SK-N-DZ (cell line): ENCODE measurements at places on chromosomes 13 and 19.

DNA sequence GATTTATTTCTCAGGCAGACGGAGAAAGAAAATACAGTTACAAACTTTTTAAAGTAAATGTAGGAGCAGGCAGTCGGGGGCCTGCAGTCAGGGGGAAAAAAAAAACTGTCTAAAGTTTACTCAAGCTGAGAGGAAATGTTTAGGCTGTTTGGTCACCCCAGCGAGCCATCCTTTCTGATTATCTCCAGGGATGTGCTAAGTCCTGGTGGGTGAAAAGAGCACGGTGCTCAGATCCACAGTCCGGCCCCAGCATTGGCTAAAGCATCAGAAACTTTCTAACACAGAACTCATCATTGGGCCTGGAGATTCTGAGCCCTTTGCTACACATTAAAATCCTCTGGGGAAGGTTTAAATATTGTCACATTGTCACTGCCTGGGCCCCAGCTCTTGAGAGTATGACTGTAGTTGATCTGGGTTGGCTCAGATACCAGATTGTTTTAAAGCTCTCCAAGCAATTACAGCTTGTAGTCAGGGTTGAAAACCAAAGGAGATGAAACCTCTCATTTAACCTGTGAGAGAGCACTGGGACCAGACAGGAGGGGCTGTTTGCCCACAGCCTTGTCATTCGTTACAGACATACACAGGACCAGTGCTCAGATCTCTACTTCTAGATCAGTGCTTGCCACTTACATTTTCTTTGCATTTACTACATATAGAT, 131.1 kb upstream of the HTR2A start:
- DNase-seq = no peak

DNA sequence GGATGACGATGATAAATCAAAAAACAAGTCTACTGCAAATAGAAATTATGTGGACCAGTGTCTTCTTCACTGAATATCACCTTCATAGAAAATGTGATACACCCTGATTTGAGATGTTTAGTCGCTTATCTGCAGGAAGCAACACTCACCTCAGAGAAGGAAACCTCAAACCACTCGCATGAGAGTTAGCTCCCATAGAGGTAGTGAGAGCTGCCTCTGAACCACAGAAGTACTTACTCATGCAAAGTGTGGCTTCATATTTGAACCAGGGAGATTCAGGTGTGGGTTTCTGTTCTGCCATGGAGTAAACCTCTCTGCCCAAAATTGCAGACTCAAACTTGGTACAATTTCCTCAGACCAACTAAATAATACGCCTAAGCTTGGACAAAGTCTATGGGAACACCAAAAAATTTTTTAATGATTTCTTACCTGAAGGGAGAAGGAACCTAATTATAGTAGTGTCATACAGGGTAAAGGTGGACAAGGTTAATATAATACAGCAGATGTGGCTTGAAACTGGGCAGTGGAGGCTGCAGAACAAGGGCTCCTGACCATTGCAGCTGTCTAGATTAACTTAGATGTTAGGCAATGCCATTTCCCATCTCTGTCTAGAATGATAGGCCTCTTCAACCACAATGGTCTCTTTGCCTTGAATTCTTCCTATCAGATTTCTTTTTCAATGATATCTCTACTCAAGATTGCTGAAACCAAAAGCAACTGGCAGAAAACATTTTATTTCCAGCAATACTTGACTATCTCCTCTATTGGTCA, 29.6 kb upstream of the RCBTB2 start:
- DNase-seq = no peak

DNA sequence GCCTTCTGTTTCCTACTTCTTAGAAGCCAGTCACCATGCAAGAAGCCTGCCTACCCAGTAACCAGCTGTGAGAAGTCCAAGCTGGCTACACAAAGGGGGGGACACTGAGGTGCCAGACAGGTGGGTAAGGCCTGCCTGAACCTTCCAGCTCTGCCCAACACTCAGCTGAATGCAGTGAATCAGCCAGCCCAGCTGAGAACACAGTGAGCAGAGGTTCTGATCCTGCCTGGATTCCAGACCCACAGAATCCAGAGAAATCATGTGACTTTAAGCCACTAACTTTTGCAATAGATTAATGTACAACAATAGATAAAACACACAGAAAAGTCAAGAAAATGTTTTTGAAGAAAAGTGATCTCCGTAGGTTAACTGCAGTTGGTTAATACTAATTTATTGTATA, 151.7 kb downstream of the EFNB2 start:
- no peak for DNase-seq

DNA sequence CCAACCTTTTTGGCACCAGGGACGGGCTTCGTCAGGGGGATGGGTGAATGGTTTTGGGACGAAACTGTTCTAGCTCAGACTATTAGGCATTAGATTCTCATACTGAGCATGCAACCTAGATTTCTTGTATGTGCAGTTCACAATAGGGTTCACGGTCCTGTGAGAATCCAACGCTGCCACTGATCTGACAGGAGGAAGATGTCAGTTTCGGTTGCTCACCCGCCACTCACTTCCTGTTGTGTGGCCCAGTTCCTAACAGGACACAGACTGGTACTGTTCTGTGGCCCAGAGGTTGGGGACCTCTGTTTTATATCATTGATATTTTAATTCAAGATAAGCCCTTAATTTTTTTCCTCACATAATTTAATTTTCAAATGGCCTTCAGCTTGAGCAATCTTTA, 26.7 kb upstream of the TDRD3 start:
- DNase-seq = no peak

GRCh38 chr13:21538753-21539152, 65.2 kb downstream of the MICU2 start:
- no peak for DNase-seq

DNA sequence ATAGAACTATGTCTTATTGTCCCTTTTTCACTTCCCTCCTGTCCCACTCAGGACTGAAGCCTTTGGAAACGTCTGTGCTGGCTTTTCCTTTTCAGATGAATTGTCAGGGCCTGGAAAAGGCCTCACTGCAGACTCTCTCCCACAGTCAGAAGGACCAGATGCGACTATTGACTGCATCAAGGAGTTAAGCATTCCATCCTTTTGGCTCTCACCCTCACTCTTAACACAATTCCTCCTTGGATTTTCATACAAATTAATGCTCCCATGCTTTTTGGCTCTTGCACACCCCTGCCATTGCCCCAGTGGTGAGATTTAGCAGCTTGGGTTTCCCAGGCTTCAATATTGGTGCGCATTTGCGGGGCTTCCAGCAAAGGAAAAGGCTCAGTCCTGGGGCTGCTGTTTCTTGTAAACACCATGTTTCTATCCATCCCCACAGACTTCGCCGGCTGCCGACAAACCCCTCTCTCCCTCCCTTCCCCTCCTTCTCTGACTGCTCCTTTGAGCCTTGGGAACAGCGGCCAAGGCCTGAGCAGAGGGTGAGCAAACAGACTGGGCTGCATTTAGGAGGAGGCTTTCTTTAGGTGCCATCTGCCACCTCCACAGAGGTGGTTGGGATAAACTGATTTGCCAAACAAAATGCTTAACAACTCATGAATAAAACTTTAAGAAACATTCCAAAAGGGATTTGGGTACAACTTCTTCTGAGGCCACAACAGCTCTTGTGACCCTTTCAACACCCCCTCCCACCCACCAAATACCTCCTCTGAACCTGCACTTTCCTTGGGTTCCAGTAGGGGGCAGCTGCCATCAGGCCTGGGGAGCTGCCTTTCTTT, 48.6 kb upstream of the PCDH8 start:
- DNase-seq = no peak

DNA sequence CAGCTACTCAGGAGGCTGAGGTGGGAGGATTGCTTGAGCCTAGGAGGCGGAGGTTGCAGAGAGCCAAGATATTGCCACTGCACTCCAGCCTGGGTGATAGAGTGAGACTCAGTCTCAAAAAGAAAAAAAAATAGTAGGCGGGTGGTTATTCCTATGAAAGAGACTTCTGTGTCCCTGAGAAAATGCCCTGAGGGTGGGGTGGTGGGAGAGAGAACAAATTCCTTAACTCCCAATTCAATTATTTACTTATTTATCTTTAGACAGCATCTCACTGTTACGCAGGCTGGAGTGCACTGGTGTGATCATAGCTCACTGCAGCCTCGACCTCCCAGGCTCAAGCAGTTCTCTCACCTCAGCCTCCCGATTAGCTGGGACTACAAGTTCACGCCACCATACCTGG, 10.3 kb upstream of the EEF2 start:
- no peak for DNase-seq

DNA sequence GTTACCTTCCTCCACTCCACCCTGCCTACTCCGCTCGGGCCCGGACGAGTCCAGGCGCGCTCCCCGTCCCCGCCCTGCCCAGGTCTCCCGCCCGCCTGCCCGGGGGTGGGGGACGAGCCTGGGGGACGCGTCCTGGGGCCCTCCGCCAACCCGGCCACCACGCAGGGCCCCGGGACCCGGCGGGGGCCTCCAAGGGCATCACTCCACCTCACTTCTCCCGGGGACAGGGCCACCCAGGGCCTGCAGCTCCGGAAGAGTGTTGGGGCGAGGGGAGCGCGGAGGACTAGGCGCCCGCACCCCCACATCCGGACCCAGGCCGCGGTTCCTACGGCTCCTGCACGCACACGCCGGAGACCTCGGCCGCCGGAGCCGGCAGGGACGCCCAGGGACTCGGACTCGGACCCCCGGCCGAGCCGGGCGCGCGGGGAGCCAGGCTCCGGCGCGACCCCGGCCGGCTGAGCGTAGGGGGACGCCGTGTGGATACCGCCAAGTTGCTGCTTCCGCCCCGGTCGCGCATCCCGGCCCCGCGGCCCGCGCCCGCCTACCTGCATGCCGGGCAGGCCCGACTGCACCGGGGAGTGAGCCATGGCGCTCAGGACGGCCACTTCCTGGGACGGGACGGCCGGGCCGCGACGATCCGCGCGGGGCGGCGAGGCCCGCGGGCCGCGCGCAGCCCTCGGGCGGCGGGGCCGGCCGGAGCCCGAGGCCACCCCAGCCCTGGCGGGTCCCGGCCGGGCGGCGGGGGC, 534 bp downstream of the STK24 start:
- DNase-seq = peak; percentile 22

DNA sequence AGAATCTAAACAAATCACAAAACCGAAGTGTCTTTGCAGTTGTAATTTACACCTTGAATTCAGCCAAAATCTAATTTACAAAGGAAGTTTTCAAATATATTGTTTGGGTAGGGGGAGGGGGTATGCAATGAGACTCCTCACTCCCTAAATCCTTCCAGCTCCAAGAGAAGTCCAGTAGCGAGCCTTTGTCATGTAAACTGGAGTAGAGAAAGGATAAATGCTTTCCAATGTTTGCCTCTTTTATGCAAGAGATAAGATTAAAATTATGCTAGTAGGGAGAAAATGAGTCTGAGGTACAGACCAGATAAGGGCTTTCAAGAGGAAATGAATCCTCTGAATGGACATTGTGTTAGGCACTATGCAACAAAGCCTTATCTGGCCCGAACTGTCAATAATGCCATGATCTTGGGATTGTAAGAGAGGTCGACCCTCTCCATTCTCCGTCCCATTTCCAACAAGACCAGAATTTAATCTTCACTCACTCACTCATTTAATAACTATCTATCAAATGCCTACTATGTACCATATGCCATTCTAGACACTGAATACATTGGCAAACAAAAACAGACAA, 199.2 kb downstream of the LACC1 start:
- DNase-seq = no peak

DNA sequence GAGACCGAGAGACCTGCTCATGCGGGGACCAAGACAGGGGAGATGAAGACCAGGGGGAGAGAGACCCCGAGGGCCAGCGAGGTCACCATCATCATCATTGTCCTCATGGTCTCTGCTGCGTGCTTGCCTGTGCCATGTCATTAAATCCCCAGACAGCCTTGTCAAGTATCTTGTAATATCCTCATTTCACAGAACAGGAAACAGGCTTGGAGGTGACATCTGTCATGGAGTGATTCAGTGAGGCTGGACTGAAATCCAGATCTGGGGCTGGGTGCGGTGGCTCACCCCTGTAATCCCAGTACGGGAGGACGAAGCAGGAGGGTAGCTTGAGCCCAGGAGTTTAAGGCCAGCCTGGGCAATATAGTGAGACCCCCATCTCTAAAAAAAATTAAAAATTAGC, 5.9 kb upstream of the NANOS2 start:
- no peak for DNase-seq

DNA sequence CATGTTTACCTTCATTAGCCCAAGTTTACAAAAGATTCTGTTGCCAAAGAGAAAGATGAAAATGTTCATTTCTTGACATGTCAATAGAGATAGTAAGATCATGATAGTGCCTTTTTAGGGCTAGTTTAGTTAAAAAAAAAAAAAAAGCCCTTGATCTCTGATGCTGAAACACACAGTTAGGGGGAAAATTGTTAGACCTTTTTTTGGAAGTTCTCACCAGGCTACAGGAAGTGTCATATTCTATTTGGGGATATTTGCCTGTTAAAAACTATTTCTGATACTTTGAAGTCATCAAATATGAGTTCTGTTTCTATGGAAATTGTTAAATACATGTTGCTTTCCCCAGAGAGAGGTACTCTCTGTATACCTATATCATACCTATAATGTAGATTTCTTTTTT, 21.6 kb downstream of the SLAIN1 start:
- no peak for DNase-seq
